Suprapubic skin (tissue), 4 donors: ENCODE measurements at places on chromosomes 5 and 9. TPM values are rescaled to one million over a fixed set of nuclear protein-coding genes. Genes with fewer than 3 reads are reported as not detected.

PFN3 gene
- total RNA-seq: not detected

DNA sequence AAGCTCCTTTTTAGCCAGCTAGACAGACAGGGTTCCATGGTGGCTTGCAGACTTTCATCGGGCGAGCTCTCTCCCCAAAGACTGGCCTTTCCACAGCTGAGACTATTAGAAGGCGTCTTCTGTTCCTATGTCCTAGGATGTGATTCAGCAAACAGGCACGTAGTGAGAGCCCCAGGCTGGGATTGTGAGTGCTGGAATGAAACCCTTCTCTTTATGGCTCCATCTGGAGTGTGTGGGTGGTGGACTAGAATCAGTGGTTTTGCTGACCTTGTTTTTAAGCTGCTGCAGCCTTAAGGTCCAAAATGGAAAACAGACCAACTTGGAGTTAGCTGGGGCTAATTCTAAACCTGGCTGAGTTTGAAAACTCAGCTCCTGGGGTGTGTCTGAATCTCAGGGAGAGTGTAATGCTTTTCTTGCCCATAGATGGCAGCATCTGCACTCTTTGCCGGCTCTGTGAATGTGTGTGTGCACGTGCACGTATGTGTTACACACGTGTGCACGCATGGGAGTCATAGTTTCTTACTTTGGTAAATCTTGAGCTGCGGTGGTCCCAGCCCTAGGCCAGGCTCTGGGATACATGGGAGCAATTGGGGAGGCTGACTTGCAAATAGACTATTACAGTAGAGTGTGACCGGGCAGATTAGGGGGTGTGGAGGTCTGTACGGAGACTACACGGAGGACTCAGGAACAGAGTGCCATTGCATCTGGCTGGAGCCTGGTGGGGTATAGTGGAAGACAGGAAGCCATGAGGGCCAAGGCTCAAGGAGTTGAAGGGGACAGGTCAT lies 10.7 kb downstream of the GSN start:
- DNase-seq: peak; percentile 88
- H3K4me3 ChIP-seq: no peak overlapping the region
- peak overlapping the region; percentile 97 for H3K27ac ChIP-seq
- H3K4me1 ChIP-seq: peaks cover 91% of the 10 kb centered on the region
- no peaks in the 10 kb centered on the region for H3K27me3 ChIP-seq
- H3K36me3 ChIP-seq: no peaks in the 10 kb centered on the region

RASGRF2 gene
- 2.7 TPM for total RNA-seq

DNA sequence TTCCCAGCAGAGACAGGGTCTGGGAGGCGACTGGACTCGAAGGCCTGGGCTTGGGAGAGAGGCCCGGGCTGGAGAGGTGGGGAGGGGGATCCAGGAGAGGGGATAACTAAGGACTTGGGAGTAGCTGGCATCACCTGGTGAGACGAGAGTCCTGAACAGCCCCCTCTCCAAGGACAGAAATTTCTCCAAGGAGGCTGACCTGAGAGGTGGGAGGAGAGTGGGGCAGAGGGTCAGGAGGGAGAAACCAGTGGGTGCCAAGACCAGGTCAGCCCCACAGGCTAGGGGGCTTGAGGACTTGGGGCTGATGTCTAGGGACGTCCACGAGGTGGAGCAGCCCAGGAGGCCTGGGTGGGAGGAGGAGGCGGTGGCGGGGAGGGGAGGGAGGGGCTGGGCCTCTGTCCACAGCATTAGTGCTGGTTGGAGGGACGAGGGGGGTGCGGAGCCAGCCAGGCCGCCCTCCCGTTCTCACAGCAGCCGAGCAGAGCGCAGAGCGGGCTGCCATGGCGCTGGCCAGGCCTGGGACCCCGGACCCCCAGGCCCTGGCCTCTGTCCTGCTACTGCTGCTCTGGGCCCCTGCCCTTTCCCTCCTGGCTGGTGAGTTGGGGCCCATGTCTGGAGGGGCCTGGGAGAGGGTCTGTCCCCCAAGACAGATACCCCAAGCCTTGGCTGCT lies at the start of gene CRB2:
Gene CRB2 (plus strand): TSS at position 437 of the 671 bp plus-strand sequence. CDS start 64 bp downstream, at position 501.
- no peaks in the 10 kb centered on the region for H3K36me3 ChIP-seq
- H3K4me1 ChIP-seq: peaks cover 6% of the 10 kb centered on the region
- H3K27me3 ChIP-seq: peaks cover 12% of the 10 kb centered on the region
- DNase-seq: no peak
- H3K27ac ChIP-seq: no peak within 1 kb of the TSS

DNA sequence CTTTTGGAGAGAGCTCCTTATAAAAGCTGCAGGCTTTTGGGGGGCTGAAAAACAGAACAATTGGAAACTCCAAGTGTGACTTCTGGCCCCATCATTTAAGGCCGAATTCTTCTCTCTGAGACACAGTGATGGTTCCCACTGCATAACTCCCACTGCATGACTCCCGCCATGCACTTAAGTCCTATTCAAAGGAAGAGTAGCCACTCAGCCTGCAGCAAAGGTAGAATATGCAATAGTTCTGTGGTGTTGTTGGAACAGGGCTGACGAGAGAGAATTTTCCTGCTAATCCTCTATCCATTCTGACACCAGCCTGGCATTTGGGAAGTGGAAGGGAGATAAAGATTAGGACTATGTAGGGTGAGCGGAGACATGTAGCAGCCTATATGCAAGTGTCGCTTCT lies 185.6 kb upstream of the ZNF462 start:
- no peaks in the 10 kb centered on the region for H3K36me3 ChIP-seq
- no peaks in the 10 kb centered on the region for H3K4me1 ChIP-seq
- no peak for DNase-seq
- H3K27ac ChIP-seq: no peak overlapping the region
- H3K27me3 ChIP-seq: no peaks in the 10 kb centered on the region

- no peak overlapping the region for H3K4me3 ChIP-seq
- H3K27me3 ChIP-seq: no peaks in the 10 kb centered on the region
- H3K4me1 ChIP-seq: no peaks in the 10 kb centered on the region
- no peaks in the 10 kb centered on the region for H3K36me3 ChIP-seq
These were observed 215.3 kb downstream of the PRELID2 start for GRCh38 chr5:145619806-145620310.

PARP8 gene
- 18.0 TPM for total RNA-seq

DOCK8 gene
- 9.2 TPM for total RNA-seq

PJA2 gene
- total RNA-seq: 63.6 TPM

GRCh38 chr5:174084691-174085154 lies 39.2 kb downstream of the NSG2 start:
- no peak overlapping the region for H3K4me3 ChIP-seq
- DNase-seq: no peak
- H3K27ac ChIP-seq: no peak overlapping the region
- H3K4me1 ChIP-seq: peaks cover 4% of the 10 kb centered on the region
- no peaks in the 10 kb centered on the region for H3K27me3 ChIP-seq

GRCh38 chr9:32991897-32992594 lies 9.4 kb downstream of the APTX start:
- no peak for DNase-seq
- H3K4me3 ChIP-seq: no peak overlapping the region
- peaks cover 41% of the 10 kb centered on the region for H3K36me3 ChIP-seq
- no peaks in the 10 kb centered on the region for H3K27me3 ChIP-seq
- H3K27ac ChIP-seq: no peak overlapping the region

DNA sequence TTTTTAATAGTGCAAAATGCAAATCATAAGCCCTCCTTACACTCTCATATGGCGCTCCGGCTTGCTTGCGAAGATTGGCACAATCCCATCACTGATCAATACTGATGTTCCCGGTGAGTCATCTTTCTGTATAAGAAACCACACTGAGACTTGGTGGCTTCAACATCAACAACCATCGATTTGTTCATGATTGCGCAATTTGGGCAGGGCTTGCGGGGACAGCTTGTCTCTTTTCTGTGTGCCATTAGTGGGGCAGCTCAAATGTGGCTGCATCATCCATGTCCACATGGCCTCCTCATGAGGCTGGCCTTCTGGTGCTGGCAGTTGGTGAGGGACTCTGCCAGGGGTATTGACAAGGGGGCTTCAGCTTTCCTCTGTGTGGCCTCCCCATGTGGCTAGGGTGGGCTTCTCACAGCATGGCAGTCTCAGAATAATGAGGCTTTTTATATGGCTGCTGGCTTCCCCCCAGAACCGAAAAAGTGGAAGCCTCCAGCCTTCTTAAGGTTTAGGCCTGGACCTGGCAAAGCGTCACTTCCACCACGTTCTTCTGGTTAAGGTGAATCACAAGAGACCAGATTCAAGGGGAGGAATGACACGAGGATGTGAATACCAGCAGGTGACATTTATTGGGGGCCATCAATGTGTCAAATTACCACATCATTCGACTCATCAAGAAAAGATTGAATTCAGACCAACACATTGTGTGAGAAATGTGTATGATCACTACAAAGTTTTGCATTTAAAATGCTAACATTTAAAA lies 79.5 kb upstream of the NFIL3 start:
- no peaks in the 10 kb centered on the region for H3K4me1 ChIP-seq
- H3K27me3 ChIP-seq: no peaks in the 10 kb centered on the region
- DNase-seq: no peak
- H3K27ac ChIP-seq: no peak overlapping the region
- no peaks in the 10 kb centered on the region for H3K36me3 ChIP-seq
- no peak overlapping the region for H3K4me3 ChIP-seq

GRCh38 chr9:92850898-92851297 lies 26.9 kb downstream of the ZNF484 start:
- H3K36me3 ChIP-seq: peaks cover 81% of the 10 kb centered on the region
- H3K27me3 ChIP-seq: no peaks in the 10 kb centered on the region
- DNase-seq: no peak
- H3K4me1 ChIP-seq: no peaks in the 10 kb centered on the region
- H3K27ac ChIP-seq: no peak overlapping the region
